ENCODE measurements at places on chromosomes 2 and 18. TPM values are rescaled to one million over a fixed set of nuclear protein-coding genes. Genes with fewer than 3 reads are reported as not detected.

MAB21L4 gene
- not detected for total RNA-seq

CAVIN2 gene
- 6.2 TPM for total RNA-seq

SIX3 gene
- total RNA-seq: not detected

CHRND gene
- not detected for total RNA-seq

MYCN gene
- not detected for total RNA-seq
